Activated CD8-positive, alpha-beta memory T cell treated with anti-CD3 and anti-CD28 coated beads for 1 hour (primary cell): ENCODE measurements at places on chromosomes 16 and 17.

DNA sequence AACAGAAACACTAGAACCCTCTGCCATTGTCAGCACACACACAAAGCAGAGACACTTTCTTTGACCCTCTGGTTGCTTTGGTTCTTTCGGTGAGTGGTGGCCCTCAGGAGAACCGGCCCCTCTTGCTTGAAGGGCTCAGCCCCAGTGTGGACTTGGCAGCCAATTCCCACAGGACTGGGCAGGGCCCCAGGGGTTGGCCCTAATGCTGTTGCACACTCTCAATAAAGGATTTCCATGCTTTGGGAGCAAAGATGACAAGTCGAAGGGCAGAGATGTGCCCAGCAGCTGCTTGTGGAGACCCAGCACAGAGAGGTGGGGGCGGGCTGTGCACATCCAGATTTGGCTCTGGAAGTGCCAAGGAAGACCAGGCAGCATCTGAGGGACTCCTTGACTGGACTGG is 149.0 kb downstream of the NTN1 start:
- DNase-seq: no peak

- DNase-seq: no peak
Measured at GRCh38 chr16:81486540-81487061, 42.0 kb downstream of the CMIP start.

DNA sequence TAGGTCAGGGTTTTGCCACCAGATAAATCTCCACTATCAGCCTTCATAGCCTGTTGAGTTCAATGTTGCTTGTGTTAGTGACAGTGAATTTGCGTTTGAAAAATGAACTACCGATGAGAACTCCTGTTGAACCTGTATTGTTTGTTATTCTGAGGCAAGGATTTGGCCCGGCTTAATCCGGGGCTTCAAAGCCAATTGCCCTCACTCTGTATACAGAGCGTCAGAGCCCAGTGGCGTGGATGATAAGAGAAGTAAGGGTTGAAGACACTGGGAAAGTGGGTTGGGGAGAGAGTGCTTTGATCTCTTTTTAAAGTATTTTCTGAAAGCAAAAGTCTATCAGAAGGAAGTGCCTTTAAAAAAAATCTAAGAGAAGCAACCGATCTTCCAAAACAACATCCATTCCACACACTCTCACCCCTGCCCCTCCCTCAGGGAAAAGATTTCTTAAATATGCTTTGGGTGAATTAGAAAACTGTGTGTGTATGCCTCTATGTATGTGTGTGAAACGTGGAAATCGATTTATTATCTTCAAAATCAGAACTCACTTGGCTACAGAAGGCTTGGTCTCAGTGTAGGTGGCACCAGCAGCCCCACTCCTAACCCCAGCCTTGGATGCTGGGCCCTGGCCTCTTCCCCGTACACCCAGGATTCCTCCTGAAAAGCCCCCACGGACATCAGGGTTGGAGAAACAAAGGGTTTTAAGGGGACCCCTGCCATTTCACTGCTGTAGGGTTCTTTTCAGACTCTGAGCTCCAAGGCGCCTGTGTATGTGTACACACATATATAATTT is 8.8 kb downstream of the TBX4 start:
- DNase-seq: no peak

DNA sequence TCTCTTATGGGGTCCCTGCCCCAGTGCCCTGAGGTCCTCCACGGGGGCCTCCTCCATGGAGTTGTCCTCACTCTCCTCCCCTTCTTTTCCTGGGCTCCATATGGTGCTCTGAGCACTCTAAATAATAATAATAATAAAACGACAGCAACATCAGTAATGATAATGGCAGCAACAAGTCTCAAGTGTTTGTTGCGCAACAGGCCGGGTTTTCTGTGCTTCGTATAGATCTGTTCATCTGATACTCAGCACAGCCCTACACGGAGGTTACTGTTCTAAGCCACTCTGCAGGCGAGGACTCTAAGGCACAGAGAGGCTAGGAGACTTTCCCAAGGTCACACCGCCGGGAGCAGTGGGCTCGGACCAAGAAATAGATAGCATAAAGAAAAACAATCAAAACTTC is 13.7 kb downstream of the CIBAR2 start:
- no peak for DNase-seq

DNA sequence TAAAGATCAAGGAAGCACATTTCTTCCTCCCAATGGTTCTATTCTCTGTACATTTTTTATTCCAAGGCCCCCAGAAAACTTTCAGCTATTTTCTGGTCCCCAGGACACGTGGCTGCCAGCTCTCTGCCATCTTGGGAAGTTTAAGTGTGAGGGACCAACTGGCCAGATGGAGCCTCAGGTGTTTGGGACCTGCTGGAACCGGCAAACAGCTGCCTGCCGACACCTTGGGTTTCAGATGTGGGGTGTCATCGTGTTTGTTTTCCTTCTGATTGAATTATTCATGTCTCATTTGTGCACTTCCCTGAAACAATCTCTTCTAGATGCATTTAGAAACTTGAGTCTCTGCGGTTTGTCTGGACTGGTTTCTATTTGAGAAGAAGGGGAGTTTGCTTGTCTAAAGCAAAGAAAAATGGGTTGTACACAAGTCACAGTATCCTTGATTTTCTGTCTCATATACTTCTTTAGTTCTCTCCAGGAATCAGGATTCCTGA is 386.5 kb downstream of the SLC39A11 start:
- no peak for DNase-seq

DNA sequence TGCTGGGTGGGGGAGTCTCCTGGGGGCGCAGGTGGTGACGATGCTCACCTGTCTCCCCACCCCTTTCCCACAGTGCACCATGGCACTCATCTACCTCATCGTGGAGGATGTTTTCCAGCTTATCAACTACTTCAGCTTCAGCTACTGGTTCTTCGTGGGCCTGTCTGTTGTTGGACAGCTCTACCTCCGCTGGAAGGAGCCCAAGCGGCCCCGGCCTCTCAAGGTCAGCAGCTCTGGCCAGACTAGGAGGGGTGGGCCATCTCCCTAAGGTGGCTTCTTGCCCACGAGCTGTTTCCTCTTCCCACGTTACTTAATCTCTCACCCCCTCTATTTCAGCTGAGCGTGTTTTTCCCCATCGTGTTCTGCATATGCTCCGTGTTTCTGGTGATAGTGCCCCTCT is 14.5 kb downstream of the SLC7A6OS start:
- no peak for DNase-seq

GRCh38 chr17:75927286-75927922 is 13.4 kb downstream of the FBF1 start:
- no peak for DNase-seq

DNA sequence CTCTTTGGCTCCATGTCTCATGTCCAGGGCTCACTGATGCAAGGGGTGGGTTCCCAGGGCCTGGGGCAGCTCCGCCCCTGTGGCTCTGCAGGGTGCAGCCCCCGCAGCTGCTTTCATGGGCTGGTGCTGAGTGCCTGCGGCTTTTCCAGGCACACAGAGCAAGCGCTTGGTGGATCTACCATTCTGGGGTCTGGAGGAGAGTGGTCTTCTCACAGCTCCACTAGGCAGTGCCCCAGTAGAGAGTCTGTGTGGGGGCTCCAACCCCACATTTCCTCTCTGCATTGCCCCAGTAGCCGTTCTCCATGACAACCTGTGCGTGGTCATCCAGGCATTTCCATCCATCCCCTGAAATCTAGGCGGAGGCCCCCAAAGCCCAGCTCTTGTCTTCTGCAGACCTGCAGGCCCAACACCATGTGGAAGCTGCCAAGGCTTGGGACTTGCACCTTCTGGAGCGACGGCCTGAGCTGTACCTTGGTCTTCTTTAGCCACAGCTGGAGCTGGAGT is 5.2 kb downstream of the IL32 start:
- no peak for DNase-seq

GRCh38 chr17:74203439-74204240 is at the start of gene RPL38:
TSS of gene RPL38 (plus strand) at chr17:74203678. CDS start at chr17:74203956, 278 bp downstream.
- peak; percentile 86 for DNase-seq

DNA sequence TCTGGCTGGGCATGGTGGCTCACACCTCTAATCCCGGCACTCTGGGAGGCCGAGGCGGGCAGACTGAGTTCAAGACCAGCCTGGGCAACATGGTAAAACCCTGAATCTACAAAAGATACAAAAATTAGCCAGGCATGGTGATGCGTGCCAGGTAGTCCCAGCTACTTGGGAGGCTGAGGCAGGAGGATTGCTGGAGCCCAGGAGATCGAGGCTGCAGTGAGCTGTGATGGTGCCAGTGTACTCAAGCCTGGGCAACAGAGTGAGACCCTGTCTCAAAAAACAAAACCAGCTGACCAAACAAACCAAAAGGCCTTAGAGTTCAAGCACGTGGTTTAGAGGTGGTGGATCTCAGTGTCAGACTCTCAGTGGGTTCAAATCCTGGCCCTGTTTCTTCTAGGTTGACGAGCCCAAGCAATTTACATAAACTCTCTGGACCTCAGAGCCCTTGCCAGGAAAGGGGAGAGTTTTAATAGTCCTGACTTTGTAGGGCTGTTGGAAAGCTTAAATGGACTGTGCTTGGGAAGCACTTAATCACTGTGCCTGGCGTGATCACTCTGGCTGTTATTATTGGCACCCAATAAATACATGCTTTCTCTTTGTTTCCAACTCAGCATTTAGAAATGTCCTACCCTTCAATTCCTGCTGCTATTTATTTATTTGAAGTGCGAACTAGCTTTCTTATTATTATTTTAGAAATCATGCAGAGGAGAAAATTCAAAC is 44.7 kb downstream of the ABCC1 start:
- DNase-seq: no peak

DNA sequence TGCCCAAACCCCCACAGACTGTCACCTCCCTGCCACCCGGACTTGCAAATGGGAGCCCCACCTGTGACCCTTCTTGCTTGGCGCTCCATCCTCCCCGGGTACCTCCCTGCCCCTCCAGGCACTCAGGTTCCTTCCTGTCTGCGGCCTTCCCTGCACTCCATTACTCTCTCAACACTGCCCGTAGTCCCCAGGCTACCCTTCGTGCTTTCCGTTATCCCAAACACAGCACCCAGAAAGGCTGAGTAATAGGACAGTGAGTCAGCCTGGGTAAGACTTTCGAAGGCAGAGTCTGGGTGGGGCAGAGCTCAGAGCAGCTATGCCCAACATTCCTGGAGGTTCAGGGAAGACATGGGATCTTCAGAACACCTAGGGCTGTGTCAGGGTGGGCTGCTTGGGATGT is 16.6 kb upstream of the C16orf74 start:
- DNase-seq: no peak

GRCh38 chr16:75462806-75463205 is 1.7 kb downstream of the TMEM170A start:
- DNase-seq: no peak

GRCh38 chr17:4994081-4994595 is 3.2 kb downstream of the INCA1 start:
- no peak for DNase-seq

DNA sequence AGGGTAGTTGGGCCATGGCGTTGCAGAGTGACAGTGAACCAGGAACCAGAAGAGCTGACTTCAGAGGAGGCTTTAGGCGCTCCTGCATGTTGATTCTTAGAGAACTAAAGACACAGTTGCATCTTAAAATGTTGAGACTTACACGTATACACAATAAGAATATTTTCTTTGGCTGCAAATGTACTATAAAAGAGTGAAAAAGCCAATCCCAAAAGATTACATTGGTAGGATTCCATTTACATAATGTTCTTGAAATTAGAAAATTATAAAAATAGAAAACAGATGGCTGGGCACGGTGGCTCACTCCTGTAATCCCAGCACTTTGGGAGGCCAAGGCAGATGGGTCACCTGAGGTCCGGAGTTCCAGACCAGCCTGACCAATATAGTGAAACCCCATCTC is 738.8 kb downstream of the WWOX start:
- no peak for DNase-seq

- no peak for DNase-seq
Measured at GRCh38 chr17:78559749-78560368, 17.3 kb downstream of the DNAH17 start.

- no peak for DNase-seq
Measured at GRCh38 chr17:78665387-78665951, 88.3 kb upstream of the DNAH17 start.

GRCh38 chr16:4684763-4685162 is 8.6 kb upstream of the NUDT16L1 start:
- no peak for DNase-seq

DNA sequence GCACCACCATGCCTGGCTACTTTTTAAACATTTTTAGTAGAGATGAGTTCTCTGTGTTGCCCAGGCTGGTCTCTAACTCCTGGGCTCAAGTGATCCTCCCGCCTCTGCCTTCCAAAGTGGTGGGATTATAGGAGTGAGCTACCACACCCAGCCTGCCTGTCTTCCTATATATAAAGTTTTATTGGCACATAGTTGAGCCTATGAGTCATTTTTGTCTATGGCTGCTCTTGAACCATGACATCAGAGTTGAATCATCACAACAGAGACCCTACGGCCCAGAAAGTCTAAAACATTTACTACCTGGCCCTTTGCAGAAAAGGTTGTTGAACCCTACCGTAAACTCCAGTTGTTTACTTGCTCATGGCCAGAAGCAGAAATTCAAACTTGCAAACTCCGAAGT is 7.9 kb downstream of the SEPTIN12 start:
- no peak for DNase-seq

DNA sequence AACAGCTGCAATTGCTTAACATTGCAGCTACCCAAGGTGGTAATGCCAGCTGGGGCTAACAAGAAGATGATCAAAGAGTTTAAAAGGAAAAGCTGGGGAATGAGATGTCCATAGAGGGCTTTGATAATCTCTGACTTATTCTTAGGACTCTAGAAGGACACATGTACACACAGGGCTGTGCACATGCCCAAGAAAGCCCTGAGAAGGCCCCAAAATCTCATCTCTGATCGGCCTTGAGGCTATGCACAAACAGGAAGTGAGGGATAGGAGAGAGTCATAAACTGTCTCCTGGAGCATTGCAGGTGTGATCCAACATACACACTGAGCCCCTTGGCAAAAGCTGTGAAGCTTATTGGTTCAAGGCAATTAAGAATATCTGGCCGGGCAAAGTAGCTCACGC is 17.2 kb upstream of the RABEP1 start:
- DNase-seq: no peak

GRCh38 chr17:6430769-6431168 is 4.2 kb downstream of the AIPL1 start:
- no peak for DNase-seq

DNA sequence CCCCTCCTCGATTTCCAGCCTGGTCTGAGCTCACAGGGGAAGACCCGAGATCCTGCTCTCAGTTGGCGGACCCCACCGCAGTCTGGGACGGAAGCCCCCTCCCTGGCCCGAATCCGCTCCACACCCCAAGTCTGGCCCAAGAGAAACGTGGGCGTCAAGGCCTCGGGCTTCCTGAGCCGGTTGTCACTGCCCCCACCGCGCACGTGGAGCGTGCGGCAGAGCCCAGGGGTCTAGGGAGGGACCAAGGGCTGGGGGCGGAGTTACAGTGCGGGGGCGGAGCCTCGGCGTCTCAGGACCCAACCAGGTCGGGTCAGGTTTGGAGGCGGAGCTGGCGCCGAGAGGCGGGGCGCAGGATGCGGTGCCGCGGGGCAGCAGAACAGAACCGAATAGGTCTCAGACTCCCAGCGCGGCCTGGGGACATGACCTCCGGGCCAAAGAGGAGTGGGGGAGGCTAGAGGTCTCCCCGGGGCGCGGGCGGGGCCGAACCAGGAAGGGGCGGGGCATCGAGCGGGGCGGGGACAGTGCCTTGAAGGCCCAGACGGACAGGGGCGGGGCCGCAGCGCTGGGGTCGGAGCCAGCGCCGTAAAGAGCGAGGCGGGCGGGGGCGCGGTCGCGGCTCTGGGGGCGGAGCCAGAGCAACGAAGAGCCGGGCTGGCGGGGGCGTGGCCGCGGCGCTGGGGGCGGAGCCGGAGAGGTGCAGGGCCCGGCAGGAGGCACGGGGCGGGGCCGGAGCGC is 431 bp upstream of the ZFPM1 start:
- peak; percentile 93 for DNase-seq
